Activated CD4-positive, alpha-beta T cell treated with anti-CD3 and anti-CD28 coated beads, Interleukin-10, Interleukin-2, amounts not matched to agents 100 ng/mL and 50 ng/mL, durations not matched to agents 16 hours and 8 hours (primary cell): ENCODE measurements at places on chromosomes 5 and 9.
A peak's percentile ranks its signal among the peaks of the same experiment; 100 is the strongest.

DNA sequence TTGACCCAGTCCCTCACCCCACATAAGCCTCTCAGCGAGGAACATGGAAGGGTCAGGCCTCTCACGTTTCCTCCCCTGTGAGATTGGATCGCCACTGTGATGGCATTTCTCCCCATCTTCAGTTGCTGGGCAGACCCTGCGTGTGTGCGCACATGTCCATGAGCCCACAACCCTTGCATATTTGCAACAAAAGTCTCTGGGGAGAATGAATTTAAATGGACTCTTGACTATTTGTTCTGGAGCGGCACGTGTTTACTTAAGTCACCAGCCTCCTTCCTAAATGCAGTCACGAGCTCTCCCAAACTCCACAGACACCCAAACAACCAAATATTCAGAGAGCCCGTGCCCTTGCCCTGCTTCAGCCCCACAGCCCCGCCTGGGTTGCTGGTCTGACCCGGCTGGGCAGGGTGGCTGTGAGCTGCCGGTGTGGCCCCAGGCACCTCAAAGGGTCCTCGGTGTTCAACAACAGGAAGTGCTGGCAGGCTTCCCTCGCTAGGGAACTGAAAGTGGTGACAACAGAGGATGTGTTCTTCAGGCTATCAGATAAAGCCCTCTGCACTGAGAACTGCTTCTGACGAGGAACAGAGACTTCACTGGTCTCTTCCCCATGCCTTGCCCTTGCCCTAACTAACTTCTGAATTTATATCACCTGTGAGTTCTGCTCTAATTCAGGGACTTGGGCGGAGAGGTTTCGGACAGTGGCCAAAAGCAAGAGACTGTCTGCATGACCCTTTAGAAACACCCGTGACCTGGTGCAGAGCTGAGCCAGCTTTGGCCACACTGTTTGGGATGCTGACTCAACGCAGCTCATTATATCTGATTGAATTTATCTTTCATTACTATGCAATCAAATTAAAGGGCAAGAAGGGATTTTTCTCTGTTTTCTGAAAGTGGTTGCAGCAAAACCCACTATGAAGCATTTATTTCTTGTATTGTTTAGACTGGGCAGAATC, 19.2 kb upstream of the CD180 start:
- DNase-seq: peak; percentile 87

DNA sequence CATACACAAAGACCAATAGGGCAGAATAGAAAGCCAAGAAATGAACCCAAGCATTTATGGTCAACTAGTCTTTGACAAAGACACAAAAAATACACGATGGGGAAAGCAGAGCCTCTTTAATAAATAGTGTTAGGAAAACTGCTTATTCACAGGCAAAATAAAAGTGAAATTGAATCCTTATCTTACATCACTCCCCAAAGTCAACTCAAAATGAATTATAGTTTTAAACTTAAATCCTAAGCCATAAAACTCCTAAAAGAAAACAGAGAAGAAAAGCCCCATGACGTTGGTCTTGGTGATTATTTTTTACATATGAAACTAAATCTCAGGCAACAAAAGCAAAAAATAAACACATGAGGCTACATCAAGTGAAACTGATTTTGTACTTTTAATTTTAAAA, 46.8 kb downstream of the CHSY3 start:
- DNase-seq: no peak

DNA sequence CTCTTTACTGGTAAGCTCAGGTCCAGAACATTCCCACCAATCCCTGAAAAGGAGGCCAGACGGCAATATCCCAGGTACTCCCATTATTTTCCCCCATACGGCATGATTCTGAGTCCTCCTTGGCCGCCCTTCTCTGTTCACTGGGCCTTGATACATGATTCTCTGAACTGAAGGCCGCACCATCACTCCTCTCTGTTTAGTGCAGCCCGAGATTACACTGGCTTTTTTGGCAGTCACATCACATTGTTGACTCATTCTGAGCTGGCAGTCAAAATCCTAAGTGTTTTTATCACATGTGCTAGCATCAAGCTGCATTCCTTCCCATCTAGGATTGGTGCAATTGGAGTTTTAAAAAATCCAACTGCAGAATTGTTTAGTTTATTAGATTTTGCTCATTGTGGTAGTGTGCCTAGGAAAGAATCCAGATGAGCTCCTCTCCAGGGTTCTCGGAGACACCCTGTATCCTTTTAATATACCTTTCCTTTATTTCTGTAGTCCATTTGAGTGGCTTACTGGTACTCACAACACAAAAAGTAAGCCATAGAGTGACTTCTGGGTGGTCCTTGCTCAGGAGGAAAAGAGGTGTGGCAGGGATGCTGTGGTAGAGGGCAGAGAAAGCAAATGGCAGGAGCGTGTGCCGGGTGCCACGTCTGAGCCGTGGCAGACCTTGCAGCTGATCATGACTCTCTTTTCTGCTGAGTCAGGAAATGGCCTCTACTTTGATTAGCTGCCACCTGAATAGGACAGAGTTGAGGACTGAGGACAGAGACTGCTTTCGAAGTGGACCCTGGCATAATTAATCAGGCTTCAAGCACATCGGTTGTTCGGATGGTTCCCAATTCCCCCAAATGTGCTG, 121.1 kb upstream of the IL12B start:
- DNase-seq: no peak

GRCh38 chr5:135443161-135443960, 3.8 kb downstream of the DCANP1 start:
- no peak for DNase-seq

DNA sequence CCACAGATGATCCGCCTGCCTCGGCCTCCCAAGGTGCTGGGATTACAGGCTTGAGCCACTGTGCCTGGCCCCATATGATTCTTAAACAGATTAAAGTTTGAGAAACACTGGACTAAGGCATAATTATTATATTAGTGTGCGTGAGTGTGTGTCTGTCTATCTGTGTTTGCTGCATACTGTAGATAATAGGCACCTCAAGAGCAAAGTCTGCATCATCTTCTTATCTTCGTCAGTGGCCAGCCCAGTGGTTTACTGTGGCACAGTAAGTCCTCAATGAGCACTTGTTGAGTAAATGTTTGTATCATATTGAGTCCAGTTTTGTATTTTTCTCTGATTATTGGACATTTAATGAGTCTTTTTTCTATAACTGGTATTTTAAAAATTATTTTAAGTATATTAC, 81.7 kb downstream of the ITGA1 start:
- DNase-seq: no peak

DNA sequence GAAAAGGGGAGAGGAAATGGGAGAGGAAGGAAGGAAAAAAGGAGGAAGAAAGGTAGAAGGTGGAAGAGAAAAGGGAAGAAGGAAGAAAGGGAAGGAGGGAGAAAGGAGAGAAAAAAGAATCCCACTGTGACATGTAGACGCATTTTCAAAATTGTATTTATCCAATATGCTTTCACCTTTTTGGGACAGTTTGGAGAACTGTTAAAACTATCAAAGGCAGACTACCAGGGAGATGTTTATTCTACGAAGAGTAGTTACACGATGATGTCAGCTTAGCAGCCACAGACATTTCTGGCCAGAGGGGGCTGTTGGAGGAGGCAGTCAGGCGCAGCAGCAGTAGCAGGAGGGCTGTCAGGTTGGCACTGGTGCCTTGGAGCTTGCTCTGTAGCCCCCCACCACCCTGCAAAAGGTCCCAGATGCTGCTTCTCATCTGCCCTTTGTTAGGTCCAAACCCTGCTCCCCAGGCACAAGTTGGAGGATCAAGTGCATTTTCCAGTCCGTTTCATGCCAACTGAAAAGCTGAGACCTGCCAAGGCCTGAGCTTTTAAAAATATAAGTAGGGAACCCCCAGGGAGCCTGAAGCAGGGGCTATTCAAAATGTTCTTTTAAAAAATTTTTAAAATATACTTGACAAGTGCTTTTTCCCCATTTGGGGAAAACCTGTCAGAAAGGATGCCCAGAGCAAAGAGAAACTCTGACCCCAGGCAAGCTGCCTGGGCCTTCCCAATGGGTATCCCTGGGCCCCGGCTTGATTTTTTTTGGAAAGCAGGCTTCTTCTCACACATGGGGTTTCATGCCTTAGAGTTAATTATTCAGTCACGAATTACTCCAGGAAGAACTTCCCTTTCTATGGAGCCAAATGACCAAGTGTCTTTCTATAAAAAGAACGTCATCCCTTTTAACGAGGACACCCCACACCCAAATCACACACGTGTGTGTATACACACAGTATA, 203.3 kb downstream of the SLIT3 start:
- DNase-seq: no peak

GRCh38 chr5:138775034-138775433, 21.8 kb downstream of the CTNNA1 start:
- DNase-seq: no peak

DNA sequence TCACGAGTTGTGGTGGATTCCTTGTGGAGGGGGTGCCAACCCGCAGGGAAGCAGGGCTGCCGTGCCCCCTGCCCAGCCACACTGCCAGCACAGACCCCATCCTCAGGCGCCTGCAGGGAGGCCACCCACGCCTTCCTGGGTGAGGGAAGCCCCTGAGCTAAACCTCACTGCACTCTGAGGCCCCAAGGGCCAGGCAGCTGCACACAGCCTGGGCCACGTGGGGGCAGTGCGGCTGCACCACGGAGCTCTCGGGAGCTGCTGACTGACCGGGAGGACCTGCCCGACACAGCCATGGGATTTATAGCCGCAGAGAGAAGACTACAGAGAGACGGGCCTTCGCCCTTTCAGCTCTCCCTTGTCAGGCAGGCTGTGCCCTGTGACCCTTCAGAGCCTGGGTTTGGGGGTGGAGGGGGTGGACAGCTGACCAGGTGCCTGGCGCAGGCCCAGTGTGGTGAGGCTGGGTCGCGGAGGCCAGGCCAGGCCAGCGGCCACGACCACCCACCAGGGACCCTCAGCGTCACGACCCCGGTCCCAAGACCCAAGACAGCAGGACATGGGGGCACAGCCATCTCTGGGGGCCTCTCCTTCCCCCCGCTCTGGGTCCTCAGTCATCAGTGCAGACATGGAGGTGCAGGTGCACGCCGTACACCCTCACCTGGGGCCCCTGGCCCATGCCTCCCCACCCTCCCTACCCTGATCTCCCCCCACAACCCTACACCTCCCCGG, 4.3 kb upstream of the AHRR start:
- peak; percentile 70 for DNase-seq

- DNase-seq: no peak
Observed at GRCh38 chr9:71608825-71609447, 159.4 kb downstream of the CEMIP2 start.

GRCh38 chr9:130453487-130453886, 8.7 kb downstream of the ASS1 start:
- no peak for DNase-seq

- no peak for DNase-seq
Observed at GRCh38 chr5:38724301-38725030, 121.3 kb upstream of the OSMR start.

- peak; percentile 2 for DNase-seq
Observed at GRCh38 chr5:75885849-75886596, 168.8 kb upstream of the POC5 start.

DNA sequence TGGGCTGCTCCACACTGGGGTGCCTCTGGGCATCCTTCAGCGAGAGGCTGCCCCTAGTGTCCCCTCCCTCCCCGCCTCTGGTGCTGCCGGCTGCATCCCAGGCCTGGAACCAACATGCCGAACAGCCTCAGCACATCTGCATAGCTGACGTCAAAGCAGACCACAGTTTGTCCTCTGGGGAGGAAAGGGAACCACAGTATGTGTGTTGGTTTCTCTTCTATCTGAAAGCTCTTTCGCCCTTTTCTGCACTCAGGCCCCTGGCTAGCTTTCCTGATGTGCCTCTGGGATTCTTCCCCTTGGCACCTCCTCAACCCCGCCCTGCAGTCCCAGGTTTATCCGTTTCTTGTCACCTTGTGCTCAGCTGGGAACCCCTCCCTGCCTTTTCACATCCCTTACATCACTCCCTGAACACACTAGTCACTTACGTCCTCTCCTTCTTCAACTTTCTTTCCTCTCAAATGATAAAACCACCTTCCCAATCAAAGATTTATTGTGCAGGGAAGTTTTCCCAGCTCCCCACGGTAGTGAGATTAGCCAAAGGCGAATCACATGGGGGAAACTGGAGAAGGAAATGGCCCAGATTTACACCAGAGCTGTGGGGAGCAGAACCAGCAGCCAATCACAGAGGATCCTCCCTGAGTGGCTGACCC, 35.5 kb upstream of the B4GALT1 start:
- peak; percentile 40 for DNase-seq

DNA sequence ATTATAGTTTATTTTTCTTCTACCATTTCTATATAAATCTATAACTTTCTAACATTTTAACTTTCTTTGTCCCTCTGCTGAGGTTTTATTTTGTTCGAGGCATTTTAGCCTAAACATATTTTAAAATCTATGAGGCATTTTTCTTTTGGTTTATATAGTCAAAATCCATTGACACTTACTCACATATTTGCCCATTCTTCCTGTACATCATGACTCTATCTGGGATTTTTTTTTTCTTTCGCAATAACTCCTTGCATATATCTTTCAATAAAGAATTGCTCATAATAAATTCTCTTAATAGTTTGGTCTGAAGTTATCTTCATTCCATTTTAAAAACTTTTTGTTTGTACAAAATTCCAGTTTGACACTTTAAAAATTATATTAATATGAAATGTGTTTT, 632.3 kb downstream of the TLE4 start:
- no peak for DNase-seq

GRCh38 chr5:96335873-96336272, 97.2 kb downstream of the PCSK1 start:
- DNase-seq: peak; percentile 68

- DNase-seq: no peak
Observed at GRCh38 chr5:28408651-28409050, 1370.3 kb upstream of the CDH9 start.

DNA sequence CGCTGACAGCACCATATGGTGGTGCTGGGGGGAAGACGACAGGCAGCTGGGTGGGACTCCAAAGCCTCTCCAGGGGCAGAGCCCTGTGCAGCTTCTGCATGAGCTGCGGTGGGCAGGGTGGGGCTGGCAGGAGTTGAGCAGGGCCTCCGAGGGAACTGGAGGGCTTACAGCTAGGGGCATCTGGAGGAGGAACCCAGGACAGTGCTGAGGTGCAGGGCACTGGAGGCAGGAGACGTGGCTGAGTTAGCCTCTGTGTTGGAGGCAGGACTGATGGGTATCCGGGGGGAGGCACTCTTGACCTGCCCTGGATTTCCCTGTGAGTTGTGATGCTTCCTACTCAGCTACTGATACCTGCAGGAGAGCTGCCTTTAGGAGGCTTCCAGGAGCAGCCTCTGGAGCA, 45.0 kb downstream of the TENT4A start:
- DNase-seq: no peak

DNA sequence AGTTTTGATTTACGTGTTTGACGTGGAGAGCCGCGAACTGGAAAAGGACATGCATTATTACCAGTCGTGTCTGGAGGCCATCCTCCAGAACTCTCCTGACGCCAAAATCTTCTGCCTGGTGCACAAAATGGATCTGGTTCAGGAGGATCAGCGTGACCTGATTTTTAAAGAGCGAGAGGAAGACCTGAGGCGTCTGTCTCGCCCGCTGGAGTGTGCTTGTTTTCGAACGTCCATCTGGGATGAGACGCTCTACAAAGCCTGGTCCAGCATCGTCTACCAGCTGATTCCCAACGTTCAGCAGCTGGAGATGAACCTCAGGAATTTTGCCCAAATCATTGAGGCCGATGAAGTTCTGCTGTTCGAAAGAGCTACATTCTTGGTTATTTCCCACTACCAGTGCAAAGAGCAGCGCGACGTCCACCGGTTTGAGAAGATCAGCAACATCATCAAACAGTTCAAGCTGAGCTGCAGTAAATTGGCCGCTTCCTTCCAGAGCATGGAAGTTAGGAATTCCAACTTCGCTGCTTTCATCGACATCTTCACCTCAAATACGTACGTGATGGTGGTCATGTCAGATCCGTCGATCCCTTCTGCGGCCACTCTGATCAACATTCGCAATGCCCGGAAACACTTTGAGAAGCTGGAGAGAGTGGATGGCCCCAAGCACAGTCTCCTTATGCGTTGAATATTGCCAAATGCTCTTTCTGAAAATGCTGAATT, 850 bp downstream of the RRAGA start:
- DNase-seq: peak; percentile 21
